Activated CD8-positive, alpha-beta memory T cell treated with anti-CD3 and anti-CD28 coated beads, Interleukin-2, amount 50 U/mL, for 48 hours (primary cell): ENCODE measurements at places on chromosomes 16 and 17.

GRCh38 chr17:43907425-43907981 lies at the start of gene MPP2:
MPP2 (minus strand) TSS chr17:43907536; CDS start chr17:43904460, 3,076 bp downstream.
- peak; percentile 78 for DNase-seq

DNA sequence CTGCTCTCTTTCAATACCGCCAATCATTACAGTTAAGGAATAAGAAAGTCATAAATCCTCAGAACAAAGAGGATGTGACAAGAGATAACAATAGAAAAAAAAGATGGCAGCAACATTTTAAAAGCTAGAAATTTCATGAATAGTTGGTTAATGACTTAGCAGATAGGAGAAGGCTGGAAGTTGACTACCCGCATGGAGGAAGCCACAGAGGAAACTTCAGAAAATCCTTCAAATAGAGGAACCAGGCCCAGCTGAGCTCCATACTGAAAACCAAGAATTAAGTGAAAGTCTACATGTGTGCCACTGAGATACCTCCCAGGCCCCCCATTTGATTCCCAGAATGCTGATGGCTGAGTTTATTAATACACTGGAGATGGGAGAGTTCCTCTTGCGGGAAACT lies 109.3 kb downstream of the GSG1L start:
- DNase-seq, result no peak

DNA sequence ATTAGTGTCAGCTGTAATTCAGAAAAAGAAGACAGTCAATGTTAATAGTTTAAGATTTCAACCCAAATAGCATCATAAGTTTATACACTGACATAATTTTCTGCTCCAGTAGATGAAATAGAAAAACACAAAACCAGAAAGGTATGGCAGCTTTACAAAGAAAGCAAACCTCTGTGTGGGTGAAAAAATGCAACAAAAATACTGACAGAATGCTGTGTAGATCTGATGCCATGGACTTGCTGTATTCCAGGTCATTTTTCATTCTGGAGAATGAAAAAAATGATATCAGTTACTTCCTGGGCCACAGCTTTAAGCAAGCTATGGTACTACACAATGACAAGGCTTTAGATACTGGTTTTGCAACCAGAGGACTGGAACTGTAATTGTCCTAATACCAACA lies 116.0 kb downstream of the MAP2K4 start:
- no peak for DNase-seq

DNA sequence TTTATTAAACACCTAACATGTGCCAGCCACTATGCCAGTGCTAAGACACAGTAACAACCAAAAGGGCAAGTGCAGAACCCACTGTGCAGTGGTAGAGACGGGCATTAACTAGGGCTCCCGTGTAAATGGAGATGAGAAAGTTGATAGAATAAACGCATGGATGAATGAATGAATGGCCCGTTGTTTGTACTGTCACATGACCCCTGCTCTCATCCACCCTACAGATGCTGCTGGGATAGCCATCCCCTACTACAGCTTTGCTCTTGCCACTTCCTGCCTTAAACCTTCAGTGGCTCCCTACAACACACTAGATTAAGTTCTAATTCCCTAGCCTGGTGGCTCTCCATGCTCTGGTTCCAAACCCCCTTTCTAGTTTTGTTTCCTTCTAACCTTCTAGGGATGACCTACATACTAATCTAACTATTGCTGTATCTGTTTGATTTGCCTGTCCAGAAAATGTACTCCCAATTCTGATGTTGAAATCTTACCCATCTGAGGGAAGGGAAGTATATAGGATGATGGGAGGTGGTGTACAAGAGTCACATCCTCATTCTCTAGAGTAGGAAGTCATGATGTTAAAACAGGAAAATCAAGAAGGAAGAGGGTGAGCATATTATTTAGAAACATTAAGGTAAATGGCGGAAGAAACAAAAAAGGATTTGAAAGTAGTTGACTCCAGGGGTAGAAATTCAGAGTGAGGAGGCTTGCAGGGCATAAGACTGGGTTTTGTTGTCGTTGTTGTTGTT lies 11.4 kb upstream of the TNRC6C start:
- no peak for DNase-seq

- no peak for DNase-seq
Measured at GRCh38 chr17:34370997-34371395, 8.0 kb upstream of the CCL1 start.

- no peak for DNase-seq
Measured at GRCh38 chr17:61205401-61205800, 194.2 kb upstream of the TBX2 start.

GRCh38 chr16:55778757-55779156 lies 54.1 kb downstream of the CES1 start:
- no peak for DNase-seq

DNA sequence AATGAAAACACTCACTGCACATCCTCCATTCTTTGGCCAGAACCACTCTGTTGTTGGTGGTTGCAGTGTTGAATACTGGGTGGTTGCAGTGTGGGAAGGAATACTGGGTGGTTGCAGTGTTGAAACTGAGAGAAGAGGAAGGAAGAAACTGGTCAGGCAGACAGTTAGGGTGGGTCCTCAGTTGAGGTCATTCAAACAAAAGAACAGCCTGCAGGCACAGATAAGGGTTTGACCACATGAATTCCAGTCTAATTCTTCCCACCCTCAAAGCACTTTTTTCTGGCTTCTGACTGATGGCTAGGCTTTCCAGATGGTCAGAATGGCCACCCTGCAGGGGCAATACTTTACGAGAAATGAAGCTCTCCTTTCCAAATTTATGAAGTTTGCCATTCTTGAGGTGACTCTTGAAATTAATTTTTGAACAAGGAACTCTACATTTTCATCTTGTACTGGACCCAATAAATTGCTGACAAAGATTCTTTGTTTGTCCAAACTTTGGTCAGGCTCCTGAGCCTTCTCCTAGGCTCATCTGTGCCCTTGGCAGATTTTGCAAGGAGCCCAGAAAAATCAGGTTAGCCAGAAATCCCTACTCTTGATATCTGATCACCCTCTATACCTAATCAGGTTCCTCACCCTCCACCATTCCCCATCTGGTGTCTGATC lies 596.6 kb upstream of the CDH5 start:
- no peak for DNase-seq

DNA sequence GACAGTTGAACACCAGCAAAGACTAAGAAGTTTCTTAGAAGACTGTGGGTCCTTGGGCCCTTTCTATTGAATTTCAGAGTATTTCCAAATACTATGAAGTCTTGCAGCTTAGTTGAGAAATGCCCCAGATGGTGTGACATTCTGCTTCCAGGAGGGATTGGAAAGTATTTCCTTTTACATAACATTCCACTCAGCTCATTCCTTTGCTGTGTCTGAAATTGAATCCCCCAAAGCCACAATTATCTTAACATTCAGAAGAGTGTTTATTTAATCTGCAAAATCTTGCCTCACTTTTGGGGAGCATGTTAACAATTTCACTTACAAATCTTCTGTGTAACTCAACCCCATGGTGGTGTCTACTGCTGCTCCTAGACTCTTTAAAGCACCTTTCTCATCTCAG lies 307.7 kb downstream of the WWOX start:
- DNase-seq, result no peak

DNA sequence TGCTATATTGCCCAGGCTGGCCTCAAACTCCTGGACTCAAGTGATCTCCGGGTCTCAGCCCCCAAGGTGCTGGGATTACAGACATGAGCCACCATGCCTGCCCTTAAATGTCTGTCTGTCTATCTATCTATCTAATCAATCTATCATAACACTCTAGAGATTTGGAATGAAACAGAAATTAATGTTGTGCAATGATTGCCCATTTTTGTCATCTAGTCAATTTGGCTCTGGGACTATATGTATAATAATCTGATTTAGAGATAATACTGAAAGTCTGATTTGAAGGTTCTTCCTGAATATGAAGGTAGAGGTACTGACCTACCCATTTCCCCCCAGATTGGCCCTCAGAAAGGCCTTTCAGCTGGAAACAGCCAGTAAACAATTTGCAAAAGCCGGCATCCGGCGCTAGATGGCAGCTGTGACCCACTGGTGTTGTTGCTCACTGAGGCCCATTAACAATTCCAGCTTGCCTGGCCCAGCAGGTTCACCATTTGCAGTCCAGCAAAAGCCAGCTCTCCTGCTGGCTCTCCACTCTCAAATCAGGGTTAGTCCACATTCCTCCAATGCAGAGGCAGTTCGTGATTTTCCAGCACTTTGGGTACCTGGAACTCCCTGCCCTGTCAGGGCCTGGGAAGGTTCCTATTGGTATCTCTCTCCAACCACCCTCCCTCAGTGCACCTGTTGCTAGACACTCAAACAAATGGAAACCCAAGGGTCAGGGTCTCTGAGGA lies 22.9 kb upstream of the C16orf87 start:
- peak; percentile 76 for DNase-seq
